ENCODE measurements at places on chromosomes 12 and 14. TPM values are rescaled to one million over a fixed set of nuclear protein-coding genes. Genes with fewer than 3 reads are reported as not detected.

Gene ALKBH2
- total RNA-seq: 34.9 TPM

Gene ATP5F1B
- 568 TPM for total RNA-seq

Gene ANKRD33
- total RNA-seq: not detected

Gene CCDC175
- total RNA-seq: not detected

Gene ARHGEF25
- 0.43 TPM for total RNA-seq

Gene PRIMA1
- total RNA-seq: not detected

Measured in nasal cavity respiratory epithelium epithelial cell of viscerocranial mucosa (primary cell).